ENCODE measurements at places on chromosomes 3 and 15.

DNA sequence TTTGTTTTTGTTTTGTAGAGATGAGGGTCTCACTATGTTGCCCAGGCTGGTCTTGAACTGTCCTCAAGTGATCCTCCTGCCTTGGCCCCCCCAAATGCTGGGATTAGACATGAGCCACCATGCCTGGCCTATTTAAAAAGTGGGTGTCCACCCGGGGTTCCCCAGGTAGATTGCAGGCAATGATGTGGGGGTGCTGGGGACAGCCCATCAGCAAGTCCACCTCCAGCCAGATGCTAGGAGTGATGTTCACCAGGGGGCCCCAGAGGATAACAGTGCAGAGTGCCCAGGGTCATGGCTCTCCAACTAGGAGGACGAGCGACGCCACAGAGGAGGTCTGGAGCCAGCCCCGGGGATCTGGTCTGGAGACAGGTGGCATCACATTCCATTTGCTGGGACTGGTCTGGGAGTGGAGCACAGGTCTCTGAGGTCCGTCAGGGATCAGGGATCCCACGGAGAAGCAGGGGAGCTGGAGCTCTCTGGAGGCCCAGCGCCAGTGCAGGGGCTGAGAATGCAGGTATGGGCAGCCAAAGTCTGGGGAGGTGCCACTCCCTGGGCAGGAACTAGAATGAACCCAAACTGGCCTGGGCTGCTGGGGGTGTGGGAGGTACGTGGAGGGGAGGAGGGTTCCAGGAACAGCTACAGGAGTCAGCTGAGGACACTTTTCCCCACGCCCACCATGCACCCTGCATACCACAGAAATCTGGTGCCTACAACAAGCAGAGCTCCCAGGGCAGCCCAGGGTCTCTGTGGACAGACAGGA is 51.2 kb upstream of the PCSK6 start:
- no peak for DNase-seq

GRCh38 chr3:52121464-52121805 is 32.8 kb downstream of the POC1A start:
- peak; percentile 80 for DNase-seq

- DNase-seq, result no peak
These were observed 7.9 kb upstream of the MTFMT start for GRCh38 chr15:65037309-65037708.

DNA sequence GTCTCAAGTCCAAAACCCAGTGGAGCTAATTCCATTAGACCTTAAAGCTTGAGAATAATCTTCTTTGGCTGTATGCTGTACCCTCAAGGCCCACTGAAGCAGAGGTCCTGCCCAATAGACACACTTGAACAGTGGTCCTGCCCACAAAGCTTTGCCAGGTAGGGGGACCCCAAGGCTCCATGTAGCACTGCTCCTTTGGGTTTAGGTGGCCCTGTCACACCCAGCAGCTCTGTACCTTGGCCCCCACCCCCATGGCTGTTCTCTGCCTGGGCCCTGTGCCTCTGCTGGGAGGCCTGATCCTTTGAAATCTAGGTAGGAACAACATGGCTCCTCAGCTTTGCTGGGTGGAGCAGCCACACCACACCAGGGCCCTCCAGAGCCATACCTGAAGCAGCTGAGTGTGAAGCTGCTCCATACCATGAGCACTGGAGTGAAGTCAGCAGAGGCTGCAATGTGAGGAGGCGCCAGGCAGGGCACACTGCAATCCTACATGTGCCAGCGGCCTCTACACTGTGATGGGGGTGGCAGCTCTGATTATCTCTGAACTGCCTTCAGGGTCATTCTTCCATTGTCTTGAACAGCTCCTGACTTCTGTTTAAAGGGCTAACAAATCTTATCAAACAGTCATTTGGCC is 188.0 kb upstream of the CCDC54 start:
- DNase-seq, result no peak

DNA sequence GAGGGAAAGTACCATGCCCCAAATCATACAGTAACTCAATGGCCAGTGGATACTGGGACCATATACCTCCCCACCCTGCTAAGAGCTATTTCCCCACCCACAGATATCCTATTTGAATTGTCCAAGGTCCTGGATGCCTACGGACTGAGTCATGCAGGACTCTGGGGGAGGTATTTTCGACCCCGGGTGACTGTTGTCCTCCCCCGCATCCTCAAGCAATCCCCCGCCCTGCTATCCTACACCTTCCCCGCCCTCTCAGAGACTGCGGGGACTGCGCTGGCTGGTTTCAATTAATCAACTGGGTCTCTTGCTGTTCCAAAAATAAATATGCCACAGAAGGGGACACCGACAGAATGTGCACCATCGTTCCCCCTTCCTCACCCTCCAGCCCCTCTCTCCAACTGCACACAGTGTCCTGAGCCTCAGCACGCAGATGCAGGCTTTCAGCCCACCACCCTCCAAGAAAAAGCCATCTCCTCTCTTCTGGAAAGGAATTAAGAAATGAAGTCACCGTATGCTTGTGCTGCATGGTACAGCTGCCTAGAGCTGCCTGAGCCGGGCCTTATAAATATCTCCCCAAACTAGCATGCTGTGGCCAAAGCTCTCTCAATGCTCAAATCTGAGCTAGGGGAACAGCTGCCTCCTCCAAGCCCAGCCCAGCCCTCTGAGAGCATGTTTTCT is 8.1 kb downstream of the CAV3 start:
- no peak for DNase-seq

DNA sequence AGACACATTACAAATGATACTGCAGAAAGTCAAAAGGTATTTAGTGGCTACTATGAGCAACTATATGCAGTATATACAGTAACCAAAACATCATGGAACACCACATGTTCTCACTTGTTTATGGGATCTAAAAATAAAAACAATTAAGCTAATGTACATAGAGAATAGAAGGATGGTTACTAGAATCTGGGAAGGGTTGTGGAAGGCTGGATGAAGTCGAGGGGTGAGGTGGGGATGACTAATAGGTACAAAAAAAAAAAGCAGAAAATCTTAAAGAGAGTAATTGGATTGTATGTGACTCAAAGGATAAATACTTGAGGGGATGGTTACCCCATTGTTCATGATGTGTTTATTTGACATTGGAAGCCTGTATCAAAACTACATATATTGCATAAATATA is 848.8 kb upstream of the GBE1 start:
- no peak for DNase-seq

DNA sequence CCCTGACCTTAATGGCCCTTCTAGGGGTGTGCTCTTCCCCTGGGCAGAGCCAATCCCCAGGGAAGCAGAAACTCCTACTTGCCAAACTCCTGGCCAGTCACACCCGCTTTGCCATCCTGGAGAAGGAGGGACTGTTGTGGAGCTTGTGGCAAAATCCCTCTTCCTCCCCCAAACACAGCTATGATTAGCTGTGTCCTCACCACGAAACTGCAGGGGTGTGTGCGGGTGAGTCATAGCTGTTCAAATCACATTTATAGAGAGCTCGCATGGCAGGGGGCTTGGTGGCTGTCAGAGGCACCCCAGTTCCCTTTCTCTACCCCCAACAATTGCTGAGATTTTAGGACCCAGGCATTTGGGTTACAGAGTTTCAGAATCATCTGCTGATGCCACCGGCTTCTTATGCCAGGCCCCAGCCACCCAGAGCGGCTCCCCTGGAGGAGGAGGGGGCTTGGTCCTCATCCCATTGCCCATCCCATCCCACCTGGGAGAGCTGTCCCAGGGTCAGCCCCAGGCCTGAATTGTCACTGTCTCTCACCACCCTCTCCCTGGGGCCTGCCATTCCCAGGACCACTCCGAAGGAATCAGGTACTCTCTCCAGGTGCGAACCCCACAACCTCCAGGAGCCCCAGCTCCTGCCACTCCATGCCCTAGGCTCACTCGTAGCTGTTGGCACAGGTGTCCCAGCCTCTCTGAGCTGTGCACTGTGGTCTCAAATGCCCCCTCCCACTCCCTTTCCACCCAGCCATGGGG is 28.8 kb upstream of the MAGEF1 start:
- DNase-seq, result peak; percentile 73

DNA sequence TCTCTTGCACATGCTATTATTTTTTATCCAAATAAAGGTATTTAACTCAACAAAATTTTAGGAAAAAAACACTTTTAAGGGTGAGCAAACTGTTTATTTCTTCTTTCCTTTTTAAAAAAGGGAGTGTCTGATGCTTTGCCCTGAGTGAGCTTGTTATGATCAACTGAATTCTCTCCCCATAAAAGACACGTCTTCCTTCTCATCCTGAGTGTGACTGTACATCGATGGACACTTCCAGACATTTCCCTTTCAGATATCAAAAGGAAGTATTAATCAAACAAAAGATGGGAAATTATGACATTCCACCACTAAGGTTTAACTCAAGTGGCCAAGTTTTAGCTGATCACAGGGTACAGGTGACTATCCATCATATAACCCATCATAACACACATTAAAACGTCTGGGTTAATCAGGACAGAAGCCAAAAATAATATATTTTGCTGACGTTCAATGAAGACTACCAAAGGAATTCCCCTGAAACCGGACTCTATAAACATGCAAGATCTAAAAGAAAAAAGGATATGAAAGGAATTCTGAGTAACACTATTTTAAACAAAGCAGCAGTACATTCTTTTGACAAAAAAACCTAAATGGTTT is 354.8 kb downstream of the MECOM start:
- DNase-seq, result no peak

DNA sequence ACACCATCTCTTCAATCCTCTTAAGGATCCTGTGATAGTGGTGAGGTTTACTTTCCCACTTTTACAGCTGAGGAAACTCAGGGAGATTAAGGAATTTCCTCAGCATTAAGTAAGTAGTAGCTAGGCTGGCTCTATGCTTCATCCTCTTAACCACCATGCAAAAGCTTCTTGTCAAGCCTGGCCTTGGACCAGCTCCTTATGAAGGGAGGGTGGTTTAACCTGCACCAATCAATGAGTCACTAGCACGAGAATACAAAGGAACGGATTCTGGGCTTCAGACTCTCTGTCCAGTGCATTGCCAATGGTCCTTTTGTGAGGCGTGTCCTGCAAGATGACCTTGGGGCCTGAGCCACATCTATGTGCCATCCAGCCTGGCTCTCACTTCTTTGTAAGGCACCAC is 202.0 kb upstream of the CFAP20DC start:
- no peak for DNase-seq

GRCh38 chr15:39110336-39110735 is 470.5 kb upstream of the THBS1 start:
- no peak for DNase-seq

- DNase-seq, result peak; percentile 42
These were observed 468 bp downstream of the UBP1 start for GRCh38 chr3:33439546-33440327.

GRCh38 chr15:25378501-25378901 is 60.3 kb downstream of the UBE3A start:
- no peak for DNase-seq

DNA sequence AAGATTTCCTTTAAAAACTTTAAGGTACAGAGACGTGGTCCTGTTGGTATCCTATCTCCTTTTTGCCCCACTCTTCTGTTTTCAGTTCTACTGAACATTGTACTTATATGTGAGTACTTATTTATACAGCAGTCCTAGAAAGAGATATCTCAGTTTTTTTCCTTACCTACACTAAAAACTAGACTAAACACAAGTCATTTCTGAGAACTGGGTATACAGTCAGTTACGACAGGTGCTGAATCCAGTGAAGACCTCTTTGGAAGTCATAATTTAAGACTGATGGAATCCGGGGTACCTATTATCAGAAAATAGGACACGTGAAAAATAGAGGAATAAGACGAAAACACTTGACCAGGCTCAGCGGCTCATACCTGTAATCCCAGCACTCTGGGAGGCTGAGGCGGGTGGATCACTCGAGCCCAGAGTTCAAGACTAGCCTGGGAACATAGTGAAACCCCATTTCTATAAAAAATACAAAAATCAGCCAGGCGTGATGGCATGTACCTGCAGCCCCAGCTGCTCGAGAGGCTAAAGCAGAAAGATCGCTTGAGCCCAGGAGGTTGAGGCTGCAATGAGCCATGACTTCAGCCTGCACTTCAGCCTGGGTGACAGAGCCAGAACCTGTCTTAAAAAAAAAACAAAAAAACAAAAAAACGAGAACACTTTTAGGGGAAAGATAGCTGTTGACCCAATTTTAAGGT is 76.3 kb downstream of the KLHL25 start:
- no peak for DNase-seq

GRCh38 chr3:69339760-69340159 is 46.1 kb downstream of the FRMD4B start:
- DNase-seq, result peak; percentile 90

DNA sequence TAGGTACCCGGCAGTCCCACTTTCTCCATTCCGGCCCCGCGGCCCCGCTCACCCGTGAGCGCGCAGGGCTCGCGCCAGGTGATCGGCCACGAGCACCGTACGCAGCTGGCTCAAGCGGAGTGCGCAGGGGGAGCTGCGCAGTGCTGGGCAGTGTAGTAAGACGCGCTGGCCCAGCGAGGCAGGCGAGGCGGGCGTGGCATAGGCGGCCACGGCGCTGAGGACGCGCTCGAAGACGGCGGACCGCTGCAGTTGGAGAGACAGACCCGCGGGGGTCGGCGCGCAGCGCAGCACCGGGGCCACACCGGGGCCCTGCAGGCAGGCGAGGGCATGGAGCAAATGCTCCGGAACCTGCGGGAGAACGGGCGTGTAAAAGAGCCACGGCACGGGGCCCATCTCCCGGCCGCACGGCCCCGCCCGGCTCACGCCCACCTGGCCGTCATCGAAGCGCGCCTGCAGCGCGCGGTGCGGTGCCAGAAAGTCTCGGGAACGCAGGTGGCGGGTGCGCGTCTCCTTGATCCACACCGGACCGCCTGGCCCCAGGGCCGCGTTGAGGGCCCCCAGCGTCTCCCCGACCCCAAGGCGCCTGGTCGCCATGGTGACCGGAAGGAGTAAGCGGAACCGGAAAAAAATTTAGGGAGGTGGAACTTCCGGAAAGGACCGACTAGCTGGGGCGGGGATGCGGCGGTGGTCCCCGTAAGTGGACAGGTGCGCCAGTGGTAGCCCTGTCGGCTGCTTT is at the start of gene DALRD3:
DALRD3 (minus strand) TSS at position 610 of the 736 bp plus-strand sequence; CDS start at position 594, 16 bp downstream.
- peak; percentile 78 for DNase-seq

DNA sequence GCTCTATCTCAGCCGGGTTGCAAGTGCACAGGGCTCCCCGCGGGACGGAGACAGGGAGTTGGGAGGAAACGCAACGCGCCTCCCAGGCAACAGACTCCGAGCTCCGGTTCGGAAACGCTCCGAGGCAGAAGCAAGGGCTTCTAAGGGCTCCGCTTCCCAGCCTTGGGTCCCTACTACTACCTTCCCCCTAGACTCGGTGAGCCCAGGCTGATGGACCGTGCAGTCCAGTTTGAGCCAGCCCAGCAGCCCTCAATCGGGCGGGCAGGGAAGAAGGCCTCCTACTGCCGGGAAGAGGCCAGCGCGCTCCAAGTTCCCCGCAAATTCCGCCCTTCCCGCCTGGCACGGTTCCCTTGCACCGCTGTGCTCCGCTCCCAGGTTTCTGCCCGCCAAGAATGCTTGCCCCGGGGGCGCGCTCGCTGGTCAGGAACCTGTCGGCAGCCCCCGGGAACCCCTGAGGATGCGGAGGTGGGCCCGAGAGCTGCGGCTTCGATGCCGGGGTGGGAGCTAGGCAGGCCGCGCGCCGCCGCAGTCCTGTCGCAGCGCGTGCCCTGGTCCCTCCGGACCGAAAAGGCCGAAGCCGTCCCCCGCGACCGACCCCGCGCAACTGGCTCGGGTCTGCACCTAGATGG is 728 bp downstream of the TRANK1 start:
- DNase-seq, result peak; percentile 70
